SK-N-DZ (cell line): ENCODE measurements at places on chromosomes 7 and 10.

GRCh38 chr7:151232091-151232916 is at the start of gene CHPF2:
Gene CHPF2, plus strand, starts transcription at chr7:151232483. Its CDS starts 1,529 bp downstream, at chr7:151234012.
- DNase-seq = peak; percentile 81

DNA sequence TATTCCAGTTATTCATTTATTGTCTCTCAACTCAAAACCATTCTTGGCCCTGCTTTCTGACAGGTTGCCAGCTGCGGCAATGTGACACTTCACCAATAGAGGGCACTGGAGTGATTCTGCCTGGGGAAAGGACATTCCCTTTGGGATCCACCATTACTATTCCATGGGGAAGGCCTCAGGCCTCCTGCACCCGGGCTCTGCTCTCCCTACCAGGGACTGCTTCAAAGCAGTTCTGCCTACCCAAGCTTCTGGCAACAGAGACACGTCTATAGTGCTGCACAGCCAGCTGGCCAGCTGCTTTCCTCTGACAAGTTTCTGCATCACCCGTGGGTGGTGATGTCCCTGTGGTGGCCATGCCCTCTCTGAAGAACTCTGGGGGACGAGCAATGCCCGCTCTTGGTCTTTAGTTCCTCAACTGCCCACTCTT is 163.8 kb downstream of the ELMO1 start:
- DNase-seq = peak; percentile 65

DNA sequence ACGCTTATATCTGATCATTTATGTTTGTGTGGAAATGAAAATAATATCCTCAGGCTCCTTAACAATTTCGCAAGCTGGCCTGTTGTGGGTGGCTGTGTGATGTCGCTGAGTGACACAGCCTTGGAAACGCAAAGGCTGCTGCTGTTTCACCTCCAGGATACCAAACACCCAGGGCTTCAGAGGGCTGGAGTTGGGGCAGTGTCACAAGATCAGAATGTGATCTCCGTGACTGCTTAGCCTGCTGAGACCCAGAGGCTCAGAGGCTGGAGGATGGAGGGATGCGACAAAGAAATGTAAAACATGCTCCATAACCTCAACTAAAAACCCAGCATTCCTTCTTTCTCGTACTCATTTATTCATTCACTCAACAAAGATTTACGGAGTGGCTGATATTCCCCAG is 37.2 kb upstream of the BMPER start:
- no peak for DNase-seq

GRCh38 chr7:157301610-157302120 is 35.1 kb upstream of the DNAJB6 start:
- DNase-seq = no peak

- DNase-seq = peak; percentile 38
Measured at GRCh38 chr10:114821915-114822443, 399 bp downstream of the FHIP2A start.

DNA sequence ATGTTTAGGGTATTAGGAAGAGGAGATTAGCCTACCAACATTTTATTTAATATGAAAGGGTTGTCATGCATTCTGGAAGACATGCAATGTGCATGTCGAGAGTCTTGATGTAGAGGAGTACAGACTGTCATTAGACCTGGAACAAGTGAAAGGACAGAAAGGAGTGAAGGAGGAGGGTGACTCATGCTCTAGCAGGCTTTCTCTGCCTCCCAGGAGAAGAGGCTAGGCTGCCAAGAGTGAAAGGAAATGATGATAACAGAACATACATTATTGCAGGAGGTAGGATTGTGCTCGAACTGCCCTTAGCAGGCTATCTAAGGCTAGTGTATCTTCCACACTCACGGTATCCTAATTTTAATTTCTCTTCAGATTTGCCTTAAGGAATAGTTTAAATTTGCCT is 228.8 kb downstream of the EXOC4 start:
- DNase-seq = no peak

DNA sequence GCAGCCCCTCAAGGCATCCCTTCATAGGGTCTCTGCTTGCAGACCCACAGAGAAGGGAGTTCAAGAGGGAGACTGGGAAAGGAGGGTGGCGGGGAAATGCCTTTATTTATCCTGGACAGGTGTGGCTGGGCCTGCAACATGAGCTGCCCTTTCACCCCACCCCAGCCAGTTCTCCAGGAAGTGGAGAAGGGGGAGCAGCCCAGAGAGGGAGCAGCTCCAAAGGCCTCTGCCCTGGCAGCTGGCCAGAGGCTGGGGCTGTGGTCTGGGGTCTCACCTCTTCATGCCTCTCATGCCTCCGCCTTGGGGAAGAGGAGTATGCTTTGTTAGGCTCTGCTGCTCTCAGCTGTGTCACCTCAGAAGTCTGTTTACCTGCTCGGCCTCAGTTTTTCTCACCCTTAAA is 3.1 kb downstream of the LDB3 start:
- no peak for DNase-seq

DNA sequence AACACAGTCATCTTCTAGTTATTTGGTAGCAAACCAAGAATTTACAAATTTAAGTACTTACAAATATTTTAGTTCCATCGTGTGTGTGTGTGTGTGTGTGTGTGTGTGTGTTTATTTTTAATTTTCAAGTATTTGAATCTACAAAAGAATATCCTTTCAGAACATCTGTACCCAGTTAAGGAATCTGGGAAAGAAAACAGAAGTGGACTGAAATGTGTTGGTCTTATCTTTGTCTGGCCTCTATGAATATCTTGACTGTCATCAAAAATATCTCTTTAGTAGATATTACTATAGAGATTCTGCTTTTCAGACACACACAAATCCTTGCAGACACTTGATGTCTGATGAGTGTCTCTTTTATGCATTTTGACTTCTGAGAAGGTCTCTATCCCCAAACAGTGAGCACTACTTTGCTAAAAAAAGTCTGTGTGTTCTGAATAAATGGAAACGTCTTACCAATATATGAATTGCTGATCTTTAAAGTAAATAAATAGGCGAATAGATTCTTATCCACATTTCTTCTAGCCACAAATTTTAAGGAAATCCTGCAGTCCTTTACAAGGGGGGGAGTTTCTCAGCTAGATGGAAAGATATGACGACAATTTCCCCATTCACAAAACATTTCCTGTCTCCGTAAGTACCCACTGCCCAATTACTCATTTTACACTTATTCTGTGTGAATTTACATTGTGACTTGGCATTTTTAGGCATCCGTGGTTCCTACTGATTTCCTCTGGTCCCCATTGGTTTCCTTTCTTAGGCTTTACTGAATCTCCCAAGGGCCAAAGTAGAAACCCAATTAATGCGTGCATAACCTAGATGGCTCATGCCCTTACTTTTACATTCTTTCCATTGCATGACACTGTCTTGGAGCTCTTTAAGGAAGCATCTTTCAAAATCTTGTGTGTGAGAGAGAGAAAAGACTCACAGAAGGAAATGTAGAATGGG is 36.0 kb downstream of the NRCAM start:
- no peak for DNase-seq

GRCh38 chr10:9228771-9229170 is 1174.3 kb downstream of the GATA3 start:
- no peak for DNase-seq
